ENCODE measurements at places on chromosomes 12 and 14.

GRCh38 chr12:78560633-78561032, 303.9 kb upstream of the SYT1 start:
- DNase-seq, result no peak

- DNase-seq, result peak; percentile 10
Observed at GRCh38 chr14:39097159-39097558, 5.9 kb downstream of the SEC23A start.

- no peak for DNase-seq
Observed at GRCh38 chr14:44990533-44990932, 28.5 kb downstream of the TOGARAM1 start.

- DNase-seq, result no peak
Observed at GRCh38 chr14:48331421-48331820, 656.0 kb upstream of the MDGA2 start.

DNA sequence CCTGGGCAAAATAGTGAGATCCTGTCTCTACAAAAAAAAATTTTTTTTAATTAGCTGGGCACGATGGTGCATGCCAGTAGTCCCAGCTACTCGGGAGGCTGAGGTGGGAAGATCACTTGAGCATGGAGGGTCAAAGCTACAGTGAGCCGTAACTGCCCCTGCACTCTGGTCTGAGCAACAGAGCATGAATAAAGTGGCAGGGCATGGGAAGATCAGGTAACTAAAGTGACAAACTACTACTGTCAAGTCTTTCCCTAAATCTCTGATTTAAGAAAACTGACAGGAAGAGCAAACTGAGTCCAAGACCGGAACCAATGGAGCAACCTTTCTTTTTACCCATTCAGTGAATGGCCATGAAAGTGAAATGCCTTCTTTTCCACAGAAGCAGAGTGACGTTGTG, 10.8 kb downstream of the DCAF5 start:
- DNase-seq, result no peak

- no peak for DNase-seq
Observed at GRCh38 chr12:18400186-18400585, 138.9 kb downstream of the PIK3C2G start.

- no peak for DNase-seq
Observed at GRCh38 chr12:6059860-6060565, 64.5 kb downstream of the VWF start.

DNA sequence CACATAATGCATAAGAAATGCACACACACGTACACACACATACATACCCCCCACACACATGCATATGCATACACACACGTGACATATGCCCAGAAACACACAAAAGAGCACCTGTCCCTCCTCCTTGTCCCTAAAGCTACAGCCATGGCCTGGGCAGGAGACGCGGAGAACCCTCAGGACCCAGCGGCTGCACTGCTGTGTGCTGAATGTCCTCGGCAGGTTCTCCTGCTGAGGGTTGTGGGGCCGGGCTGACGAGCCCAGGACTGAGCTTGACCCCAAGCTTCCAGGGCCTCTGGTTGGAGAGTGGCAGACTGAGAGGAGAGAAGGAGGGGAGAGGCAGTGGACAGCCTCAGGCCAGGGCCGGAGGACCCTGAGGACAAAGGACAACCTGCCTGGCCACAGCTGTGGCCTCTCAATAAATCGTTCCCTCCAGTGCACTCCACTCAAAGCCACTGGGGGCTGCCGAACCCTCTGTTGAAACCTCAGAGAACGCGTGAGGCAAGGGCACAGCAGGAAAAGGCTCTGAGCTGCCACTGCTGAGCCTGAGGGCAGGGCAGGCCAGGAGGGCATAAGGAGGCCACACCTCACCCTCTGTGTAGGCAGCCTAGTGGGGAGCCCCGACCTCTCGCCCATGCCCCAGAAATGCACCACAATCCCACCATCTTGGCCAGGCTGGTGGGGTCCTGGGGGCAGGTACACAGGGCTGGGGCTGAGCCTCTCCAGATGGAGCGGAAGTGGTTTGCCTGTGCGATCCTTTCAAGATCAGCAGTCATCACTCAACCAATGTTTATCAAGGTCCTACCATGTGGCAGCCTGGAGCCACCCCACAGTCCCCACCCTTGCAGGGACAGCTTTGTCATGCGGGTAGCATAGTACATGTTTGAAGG, 3.1 kb downstream of the CACNA2D4 start:
- peak; percentile 44 for DNase-seq

GRCh38 chr12:109677279-109677691, 36.3 kb upstream of the FAM222A start:
- no peak for DNase-seq

- no peak for DNase-seq
Observed at GRCh38 chr14:68440820-68441219, 352.0 kb downstream of the ZFP36L1 start.

DNA sequence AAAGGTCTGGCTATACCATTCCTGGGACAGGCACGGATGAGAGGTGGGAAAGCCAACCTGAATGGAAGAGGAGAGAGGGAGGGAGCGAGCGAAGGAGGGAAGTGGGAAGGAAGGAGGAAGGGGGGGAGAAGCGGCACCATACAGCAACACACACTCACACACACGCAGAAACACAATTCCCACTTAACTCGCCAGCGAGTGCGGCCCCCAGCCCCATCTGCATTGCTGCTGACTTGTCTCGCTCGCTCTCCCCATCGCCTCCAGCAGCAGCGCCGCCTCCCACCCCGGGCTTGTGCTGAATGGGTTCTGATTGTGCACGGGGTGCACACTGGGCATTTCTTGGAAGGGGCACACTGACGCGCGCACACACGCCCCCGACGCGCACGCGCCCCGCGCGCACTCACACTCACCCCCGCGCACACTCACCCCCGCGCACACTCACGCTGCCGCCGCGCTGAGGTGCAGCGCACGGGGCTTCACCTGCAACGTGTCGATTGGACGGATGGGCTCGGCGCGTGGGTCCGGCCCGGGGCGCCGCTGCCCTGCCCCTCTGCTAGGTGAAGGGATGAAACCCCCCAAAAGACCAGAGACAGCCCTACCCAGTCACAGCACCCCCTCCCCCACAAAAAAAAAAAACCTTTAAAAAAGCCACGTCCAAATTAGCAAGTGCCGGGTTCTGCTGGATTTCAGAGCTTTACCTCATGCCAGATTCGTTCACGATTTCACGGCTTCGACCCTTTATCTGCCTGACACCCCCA, 685 bp downstream of the GRIN2B start:
- DNase-seq, result no peak

DNA sequence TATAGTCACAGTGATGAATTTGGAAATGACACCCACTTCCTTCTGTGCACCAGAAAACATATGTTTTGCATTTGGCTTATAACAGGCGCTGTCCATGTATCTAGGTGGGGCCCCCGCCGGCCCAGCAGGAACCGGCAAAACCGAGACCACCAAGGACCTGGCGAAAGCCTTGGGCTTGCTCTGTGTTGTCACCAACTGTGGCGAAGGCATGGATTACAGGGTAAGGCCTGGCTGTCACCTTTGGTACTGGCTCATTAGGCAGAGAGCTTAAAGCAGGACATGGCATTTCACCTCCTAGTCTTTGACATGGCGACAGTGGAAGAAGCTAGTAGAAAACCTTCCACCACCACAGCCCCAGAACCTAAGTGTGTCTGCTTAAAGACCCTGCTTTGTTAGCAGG, 85.8 kb downstream of the DNAH10 start:
- no peak for DNase-seq

- peak; percentile 44 for DNase-seq
Observed at GRCh38 chr12:122336015-122336946, 70.0 kb upstream of the VPS33A start.

DNA sequence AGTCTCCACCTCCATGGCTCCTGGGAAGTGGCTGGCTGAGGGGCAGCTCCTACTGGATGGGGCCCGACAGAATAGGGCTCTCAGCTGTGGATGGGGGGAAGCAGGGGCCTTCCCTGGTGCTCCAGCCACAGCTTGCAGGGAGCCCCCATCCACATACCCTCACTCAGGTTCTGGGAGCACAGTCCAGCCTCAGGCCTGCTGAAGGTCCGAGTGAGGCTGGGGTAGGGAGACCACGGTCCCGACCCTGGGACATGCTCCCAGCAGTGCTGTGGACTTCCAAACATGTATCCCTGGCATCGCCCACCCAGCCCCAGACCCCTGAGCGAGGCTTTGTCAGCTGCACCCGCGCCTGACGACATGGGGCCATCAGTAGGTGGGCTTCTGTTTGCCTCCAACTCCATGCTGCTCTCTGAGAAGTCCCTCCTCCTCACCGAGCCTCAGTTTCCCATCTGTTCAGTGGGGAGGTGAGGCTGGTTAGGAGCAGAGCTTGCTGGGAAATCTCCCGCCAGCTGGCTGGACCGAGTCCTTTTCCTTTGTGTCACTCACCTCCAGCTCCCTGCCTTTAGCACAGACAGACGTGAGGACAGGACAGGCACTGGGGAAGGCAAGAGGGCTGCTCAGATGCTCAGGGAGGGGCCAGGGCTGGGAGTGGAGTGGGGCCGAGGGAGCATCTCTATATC, 9.1 kb upstream of the ATG101 start:
- peak; percentile 48 for DNase-seq

GRCh38 chr12:112218150-112218549, 92.8 kb downstream of the TRAFD1 start:
- DNase-seq, result no peak

DNA sequence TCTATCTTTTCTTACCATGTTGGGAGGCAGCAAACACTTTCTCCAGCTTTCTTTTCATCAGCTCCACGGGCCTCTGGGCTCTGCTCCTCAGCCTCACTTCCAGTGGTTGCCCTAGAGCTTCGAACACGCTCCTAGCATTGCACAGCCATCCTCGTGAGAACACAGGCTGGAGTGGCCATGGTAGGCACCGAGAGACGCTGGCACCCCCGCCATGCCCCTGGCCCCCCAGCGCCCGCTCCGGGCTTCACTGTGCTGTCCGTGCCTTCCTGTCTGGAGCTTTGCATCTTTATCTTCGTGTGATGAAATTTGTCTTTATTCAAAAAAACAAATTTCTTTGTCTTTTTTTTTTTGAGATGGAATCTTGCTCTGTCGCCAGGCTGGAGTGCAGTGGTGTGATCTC, 352.2 kb downstream of the TMEM121 start:
- DNase-seq, result no peak

All from CD4-positive, alpha-beta T cell treated with Interleukin-10 for 1 hour (primary cell).